ENCODE measurements at places on chromosomes 2 and 18. TPM values are rescaled to one million over a fixed set of nuclear protein-coding genes. Genes with fewer than 3 reads are reported as not detected.

Gene KCNE4
- 12.5 TPM for polyA plus RNA-seq

Gene CYRIA
- polyA plus RNA-seq, result 3.7 TPM

Gene NPPC
- polyA plus RNA-seq, result not detected

Gene TRIM54
- polyA plus RNA-seq, result 0.05 TPM

Gene CCDC85A
- not detected for polyA plus RNA-seq

Gene ADAM23
- polyA plus RNA-seq, result 6.6 TPM

Gene SOS1
- 42.2 TPM for polyA plus RNA-seq

Gene DPP4
- 61.0 TPM for polyA plus RNA-seq

Gene MBD1
- 35.3 TPM for polyA plus RNA-seq

Gene SERPINB10
- not detected for polyA plus RNA-seq

Gene INSIG2
- polyA plus RNA-seq, result 19.3 TPM

Gene THSD7B
- not detected for polyA plus RNA-seq

Gene ITGAV
- 129 TPM for polyA plus RNA-seq

Gene DNAH6
- polyA plus RNA-seq, result 0.02 TPM

Data from AG04450 (cell line).